ENCODE measurements at places on chromosomes 5 and 9.

DNA sequence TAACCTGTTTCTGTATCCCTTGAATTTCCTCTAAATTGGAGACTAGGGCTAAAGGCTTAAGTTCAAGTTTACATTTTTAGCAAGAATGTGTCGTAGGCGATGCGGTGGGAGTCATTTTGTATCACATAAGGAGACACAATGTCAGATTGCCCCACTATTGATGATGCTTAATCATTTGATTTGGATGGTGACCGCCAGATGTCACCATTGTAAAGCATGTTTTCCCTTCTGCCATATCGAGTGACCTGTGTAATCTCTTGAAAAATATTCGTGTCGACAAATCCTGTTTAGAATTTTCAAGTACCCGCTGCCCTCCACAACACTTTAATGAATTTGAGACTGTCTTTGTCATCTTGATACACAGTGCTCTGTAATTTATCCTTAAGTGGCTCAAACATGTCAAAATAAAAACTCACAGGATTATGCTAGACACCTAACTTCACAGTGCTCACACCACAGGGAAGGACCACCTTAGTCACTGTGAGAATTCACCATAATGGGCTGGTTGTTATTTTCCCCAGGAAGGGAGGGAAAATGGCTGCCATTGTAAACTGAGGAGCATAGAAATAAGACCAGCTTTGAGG lies 34.5 kb upstream of the SLC46A2 start:
- no peak for DNase-seq

DNA sequence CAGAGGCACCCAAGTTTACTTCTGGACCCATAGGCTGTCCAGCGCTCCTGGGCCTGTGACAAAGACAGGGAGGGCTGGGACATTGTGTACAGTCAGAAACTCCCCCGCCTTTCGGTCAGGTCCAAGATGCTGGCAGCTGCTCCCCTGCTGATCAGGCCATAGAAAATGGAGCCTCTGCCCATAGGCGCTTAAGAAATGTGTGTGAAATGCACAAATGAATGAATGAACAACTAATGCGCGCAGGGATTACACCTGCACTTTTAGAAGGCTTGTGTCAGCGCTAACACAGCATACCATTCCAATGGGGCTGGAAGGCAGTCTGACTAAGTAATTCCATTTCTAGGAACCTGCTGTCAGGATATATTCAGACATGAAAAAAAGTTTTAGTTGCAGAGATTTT lies 16.3 kb downstream of the PTPN3 start:
- DNase-seq, result no peak

DNA sequence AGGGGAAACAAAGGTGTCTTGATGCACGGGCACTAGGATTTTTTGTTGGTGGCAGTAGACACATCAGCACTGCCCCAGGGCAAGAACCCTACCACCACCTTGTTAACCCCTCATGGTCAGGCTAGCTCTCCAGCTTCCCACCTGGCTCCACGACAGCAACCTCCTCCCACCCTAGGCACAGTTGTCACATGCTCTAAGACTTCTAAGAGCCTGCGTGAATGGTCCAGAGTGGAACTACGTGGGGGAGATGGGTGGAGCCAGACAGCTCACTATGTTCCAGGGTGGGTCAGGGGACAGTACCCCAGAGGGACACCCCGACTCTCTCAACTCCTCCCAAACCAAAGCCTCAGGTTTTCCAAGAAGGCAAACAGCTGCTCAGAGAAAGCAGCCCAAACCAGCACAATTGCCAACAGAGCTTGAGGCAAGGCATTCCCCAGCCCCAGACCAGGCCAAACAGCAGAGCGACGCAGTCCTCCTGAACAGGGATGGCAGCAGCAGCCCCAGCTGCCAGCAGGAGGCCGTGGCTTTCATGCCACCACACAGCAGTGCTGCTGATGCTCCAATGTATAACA lies 78.0 kb downstream of the NRG2 start:
- DNase-seq, result no peak

- no peak for DNase-seq
These were observed 49.3 kb upstream of the ZNF366 start for GRCh38 chr5:72556351-72557166.

DNA sequence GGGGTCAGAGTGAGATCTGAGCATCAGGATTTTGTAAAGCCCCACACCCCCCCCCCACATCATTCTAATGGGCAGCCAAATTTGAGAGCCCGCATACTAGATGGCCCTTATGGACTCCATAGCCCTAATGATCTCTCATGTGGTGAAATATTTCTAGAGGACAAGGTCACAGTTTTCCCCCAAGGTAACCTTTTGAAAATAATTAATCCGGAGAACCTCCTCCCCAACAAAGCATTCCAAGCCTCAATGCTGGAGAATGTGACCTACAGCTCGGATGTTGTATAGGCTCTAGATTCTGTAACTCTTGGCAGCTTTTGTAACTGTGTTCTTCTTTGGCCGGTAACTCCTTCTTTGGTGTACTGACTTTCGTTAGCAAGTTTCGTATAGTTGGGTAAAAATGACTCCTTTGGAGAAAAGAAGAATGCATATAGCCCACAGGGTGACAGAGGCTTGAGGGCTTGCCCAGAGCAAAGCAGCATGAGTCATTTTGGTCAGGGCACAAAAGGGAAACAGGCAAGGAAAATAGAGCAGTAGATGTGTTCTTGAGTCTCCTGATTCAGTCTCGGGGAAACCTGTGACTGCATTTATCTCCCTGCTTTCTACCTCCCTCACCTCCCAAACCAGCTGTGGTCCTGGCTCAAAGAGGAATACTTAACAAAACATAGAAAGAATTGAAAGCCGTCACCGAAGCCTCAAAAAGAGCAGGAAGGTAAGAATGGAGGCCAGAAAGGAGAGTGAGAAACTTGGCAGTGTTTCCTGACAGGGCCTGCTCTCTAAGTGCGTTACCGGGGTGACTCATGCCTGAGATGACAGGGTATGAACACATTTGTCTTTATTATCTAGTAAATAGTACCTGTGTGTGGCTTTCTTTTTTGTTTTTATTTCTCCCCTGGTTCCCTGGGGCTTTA lies 6.6 kb upstream of the XPA start:
- DNase-seq, result no peak

All from stimulated activated CD4-positive, alpha-beta T cell treated with anti-CD3 and anti-CD28 coated beads, TNF-alpha, amount 100 ng/mL, for 4 hours (primary cell).